ENCODE measurements at places on chromosomes 3 and 15. TPM values are rescaled to one million over a fixed set of nuclear protein-coding genes. Genes with fewer than 3 reads are reported as not detected.

SEC61A1 gene
- 126 TPM for total RNA-seq

DNASE1L3 gene
- total RNA-seq, result not detected

CHRNA5 gene
- total RNA-seq, result 30.9 TPM

ZNF621 gene
- 6.9 TPM for total RNA-seq

UQCRC1 gene
- 167 TPM for total RNA-seq

SPINK8 gene
- not detected for total RNA-seq

ITPKA gene
- 9.1 TPM for total RNA-seq
